ENCODE measurements at places on chromosomes 3 and 15.

- no peaks in the 10 kb centered on the region for H3K4me1 ChIP-seq
- no peak for DNase-seq
- H3K36me3 ChIP-seq, result no peaks in the 10 kb centered on the region
- no peak overlapping the region for H3K27ac ChIP-seq
Measured at GRCh38 chr15:61158504-61159407, 70.3 kb downstream of the RORA start.

- no peaks in the 10 kb centered on the region for H3K27me3 ChIP-seq
- no peak for DNase-seq
- no peaks in the 10 kb centered on the region for H3K36me3 ChIP-seq
- H3K4me3 ChIP-seq, result no peak overlapping the region
- no peaks in the 10 kb centered on the region for H3K4me1 ChIP-seq
- H3K27ac ChIP-seq, result no peak overlapping the region
Measured at GRCh38 chr3:182139627-182140357, 428.1 kb downstream of the SOX2 start.

DNA sequence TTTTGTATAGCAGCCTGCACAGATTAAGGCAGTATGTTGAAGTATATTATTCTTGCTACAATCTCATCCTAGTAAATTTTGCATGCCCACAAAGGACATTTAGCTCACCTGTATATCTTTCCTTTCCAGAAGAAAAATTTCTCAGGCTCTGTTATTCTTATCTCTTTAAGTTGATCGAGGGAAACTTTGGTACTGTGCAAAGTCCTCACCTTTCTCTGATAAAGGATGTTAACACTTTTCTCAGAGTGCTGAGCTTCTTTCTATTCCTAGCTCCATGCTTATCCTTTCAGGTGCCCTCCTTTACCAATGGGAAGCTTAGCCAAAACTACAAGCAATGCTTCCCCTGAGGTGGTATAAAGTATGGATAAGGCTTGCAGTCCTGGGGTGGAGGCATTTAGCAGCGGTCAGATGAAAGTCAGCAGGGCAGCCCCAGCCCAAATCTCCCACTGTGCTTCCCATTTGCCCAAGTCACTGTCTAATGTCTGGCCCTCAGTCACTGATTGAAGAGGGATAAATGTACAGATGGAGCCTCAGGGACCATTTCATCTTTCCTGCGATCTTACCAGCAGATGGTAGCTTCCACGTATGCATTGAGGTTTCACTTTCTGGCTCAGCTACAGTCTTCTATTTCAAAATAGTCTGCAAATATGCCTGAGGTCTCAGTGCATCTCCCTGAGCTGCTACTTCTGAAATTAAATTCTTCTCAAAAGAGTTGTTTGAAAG is 127.8 kb upstream of the P2RY1 start:
- DNase-seq, result no peak
- no peak overlapping the region for H3K4me3 ChIP-seq
- no peaks in the 10 kb centered on the region for H3K36me3 ChIP-seq

DNA sequence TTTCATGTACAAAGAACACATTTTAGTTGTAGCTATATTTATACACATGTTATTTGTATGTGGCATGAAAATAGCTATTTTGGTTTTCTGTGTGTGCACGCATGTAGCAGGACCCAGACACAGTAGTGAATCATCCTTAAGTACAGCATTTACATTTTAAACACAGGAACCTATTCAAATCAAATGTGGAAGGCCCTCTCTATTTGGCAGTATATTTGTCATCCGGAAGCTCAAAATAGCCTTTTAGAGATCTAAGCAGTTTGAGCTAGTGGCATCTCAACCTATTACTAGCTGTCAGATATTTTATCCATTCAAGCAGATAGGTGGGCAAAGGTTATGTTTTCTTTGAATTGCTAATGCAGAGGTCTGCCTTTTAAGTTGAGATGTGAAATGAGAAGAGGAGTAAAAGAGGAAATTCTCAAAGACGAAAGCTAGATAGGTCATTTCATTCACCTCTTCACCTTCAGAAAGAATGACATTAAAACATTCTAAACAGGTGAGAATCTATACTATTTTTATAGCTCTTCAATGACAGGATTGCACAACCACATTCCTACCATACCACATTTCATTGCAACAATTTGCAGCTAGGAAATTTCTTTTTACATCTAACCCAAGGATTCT is 46.3 kb upstream of the TIPARP start:
- H3K27ac ChIP-seq, result no peak overlapping the region
- no peaks in the 10 kb centered on the region for H3K36me3 ChIP-seq
- peaks cover 26% of the 10 kb centered on the region for H3K4me1 ChIP-seq
- DNase-seq, result no peak
- no peaks in the 10 kb centered on the region for H3K27me3 ChIP-seq

GRCh38 chr15:97966924-97967620 is 6.6 kb downstream of the ARRDC4 start:
- no peak for DNase-seq
- peaks cover 19% of the 10 kb centered on the region for H3K36me3 ChIP-seq
- no peak overlapping the region for H3K27ac ChIP-seq
- no peaks in the 10 kb centered on the region for H3K27me3 ChIP-seq
- peaks cover 34% of the 10 kb centered on the region for H3K4me1 ChIP-seq
